ENCODE measurements at places on chromosomes 5 and 9.

DNA sequence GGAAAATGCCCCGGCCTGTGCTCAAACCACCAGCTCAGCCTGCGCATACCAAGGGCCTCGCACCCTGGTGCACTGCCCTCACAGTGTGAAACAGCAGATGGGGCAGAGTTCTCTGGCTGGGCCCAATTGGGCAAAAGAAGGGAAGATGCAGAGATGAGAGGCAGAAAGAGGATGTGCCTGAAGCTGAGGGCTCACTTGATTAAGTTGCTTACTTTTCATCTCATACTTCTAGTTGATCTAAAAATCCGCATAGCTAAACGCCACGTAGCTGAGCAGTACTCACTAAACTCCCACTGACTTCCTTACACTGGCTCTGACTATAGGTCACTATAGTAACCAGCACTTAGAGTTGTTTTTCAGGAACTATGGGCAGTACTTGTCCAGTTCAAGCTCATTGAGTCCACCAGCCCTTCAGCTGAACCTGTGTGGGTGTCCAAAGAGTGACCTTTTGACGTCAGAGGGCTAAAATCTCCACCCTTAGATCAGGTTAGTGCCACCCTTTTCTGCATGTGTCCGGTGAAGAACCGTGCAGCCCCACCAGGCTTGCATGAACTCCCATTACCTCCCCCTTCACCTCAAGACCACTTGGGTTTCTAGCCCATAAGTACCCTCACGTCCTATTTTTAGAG is 215.2 kb downstream of the AUH start:
- no peak for DNase-seq

DNA sequence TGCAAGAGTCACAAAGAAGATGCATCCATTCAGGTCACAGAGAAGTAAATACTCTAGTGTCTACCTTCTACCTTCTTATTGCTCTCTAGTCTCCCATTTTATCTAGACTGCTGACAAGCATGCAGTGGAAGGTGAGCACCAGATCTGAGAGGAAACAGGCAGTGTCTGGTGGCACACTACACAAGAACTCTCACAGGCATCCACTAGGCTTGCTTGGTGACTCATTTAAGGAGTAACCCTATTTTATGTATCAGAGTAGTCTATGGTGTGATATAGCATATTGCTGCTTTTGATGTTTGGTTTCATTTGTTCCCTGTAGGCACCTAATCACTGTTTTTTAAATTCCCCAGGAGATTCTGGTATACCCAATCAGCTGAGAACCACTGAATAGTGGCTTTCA is 1.6 kb upstream of the THBS4 start:
- DNase-seq: no peak

DNA sequence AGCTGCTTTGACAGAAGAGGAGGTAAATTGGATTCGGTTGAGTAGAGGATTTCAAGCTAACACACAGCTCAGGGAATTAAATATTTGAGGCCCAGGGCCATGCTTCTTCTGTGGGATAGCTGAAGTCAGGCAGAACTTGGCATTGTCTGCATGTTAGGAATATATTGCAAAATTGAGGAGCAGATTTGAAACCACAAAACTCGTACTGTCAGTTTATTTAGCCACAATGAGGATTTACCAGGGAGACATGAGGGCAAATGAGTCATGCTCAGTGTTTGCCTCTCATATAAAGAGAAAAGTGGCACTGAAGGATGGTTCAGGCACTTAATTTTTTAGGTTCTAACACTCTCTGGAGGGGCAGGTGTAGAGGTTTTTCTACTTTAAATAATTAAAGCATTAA is 83.0 kb upstream of the PRLR start:
- no peak for DNase-seq

DNA sequence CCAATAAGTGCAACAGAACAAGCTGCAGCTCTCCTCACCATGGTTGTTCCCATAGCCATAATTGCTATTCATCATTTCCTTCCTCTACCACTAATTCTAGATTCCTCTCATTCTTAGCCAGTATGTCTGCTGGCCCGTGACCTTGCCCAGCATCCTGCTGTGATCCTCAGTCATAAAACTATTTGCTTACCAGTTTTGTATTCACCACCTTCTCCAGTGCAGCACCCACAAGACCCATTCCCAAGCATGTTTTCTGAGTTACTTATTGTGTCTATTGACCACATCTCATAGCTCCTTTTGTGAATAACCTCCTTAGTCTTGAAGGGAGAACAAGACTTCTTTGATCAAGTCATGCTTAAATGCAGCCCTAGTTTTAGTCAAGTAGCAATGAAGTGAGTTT is 488.0 kb upstream of the CTNND2 start:
- DNase-seq: no peak

GRCh38 chr9:115171921-115172388 is 54.0 kb upstream of the TNC start:
- no peak for DNase-seq

- DNase-seq: no peak
Measured at GRCh38 chr5:54538156-54538555, 20.6 kb downstream of the SNX18 start.
